ENCODE measurements at places on chromosomes 7 and 10.
A peak's percentile ranks its signal among the peaks of the same experiment; 100 is the strongest.

DNA sequence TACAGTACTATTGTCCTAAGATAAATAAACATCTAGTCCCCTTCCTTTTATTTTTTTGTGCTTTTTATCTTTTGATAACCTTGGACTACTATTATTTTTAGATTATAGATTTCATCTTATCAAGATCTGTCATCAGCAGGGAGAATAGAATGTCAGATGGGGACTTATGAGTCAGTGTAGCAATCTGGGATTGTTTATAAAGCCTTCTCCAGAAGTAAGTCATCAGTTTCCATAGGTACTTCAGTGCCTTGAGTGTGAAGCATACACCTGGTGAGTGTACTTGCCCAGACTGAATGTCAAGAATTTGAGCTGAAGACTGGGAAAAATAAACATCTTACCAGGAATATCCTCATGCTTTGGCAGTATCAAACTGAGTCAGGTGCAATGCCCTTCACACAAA is 2.1 kb downstream of the CASD1 start:
- H3K27me3 ChIP-seq, result no peaks in the 10 kb centered on the region
- peaks cover 49% of the 10 kb centered on the region for H3K4me1 ChIP-seq
- H3K27ac ChIP-seq, result peak overlapping the region; percentile 6
- DNase-seq, result no peak
- H3K4me3 ChIP-seq, result peak overlapping the region; percentile 94

DNA sequence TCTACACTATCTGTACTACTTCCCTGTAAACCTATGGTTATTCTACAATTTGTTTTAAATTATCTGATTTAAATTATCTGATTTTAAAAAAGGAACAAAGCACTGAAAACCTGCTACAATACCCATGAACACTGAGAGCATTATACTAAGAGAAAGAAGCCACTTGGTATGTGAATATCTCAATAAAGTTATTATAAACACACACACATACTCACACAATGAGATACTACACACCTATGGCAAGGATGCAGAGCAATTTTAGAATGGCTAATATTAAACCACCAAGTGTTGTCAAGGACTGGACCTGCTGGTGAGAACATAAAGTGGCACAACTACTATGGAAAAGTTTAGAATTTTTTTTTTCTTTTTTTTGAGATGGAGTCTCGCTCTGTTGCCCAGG is 82.7 kb downstream of the IGF2BP3 start:
- no peaks in the 10 kb centered on the region for H3K4me1 ChIP-seq
- no peak overlapping the region for H3K4me3 ChIP-seq
- DNase-seq, result no peak
- no peaks in the 10 kb centered on the region for H3K36me3 ChIP-seq
- no peaks in the 10 kb centered on the region for H3K27me3 ChIP-seq
- H3K27ac ChIP-seq, result no peak overlapping the region

GRCh38 chr7:34073676-34074075 is 168.3 kb downstream of the BMPER start:
- no peaks in the 10 kb centered on the region for H3K27me3 ChIP-seq
- no peaks in the 10 kb centered on the region for H3K36me3 ChIP-seq
- H3K4me3 ChIP-seq, result no peak overlapping the region

GRCh38 chr10:128062331-128062880 is 63.8 kb downstream of the MKI67 start:
- peak; percentile 40 for DNase-seq
- H3K36me3 ChIP-seq, result peaks cover 51% of the 10 kb centered on the region
- peaks cover 44% of the 10 kb centered on the region for H3K4me1 ChIP-seq
- H3K4me3 ChIP-seq, result no peak overlapping the region

DNA sequence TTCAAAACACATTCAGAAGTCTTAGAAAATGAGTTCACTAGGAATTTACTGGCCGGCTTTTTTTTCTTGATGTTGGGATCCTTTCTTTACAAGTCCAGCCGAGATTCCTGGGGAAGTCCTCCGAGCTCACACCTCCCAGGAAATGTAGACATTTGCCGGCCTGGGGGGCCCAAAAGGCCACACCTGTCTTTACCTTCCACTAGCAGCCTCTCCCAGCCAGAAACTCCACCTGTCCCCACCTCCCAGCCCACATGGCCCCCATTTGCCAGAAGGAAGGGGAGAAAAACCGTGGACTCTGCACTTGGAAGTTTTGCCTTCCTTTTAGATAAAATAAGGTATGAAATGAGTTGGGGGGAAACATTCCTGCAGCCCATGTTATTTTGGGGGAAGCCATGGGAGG is 27.6 kb upstream of the EMX2 start:
- H3K27me3 ChIP-seq, result peaks cover 6% of the 10 kb centered on the region
- H3K4me1 ChIP-seq, result no peaks in the 10 kb centered on the region
- no peak overlapping the region for H3K27ac ChIP-seq
- H3K4me3 ChIP-seq, result no peak overlapping the region
- H3K36me3 ChIP-seq, result no peaks in the 10 kb centered on the region
- DNase-seq, result no peak

GRCh38 chr10:71090801-71091200 is 121.6 kb upstream of the UNC5B start:
- H3K27me3 ChIP-seq, result no peaks in the 10 kb centered on the region
- no peak for DNase-seq
- no peak overlapping the region for H3K4me3 ChIP-seq
- no peak overlapping the region for H3K27ac ChIP-seq
- H3K4me1 ChIP-seq, result no peaks in the 10 kb centered on the region

DNA sequence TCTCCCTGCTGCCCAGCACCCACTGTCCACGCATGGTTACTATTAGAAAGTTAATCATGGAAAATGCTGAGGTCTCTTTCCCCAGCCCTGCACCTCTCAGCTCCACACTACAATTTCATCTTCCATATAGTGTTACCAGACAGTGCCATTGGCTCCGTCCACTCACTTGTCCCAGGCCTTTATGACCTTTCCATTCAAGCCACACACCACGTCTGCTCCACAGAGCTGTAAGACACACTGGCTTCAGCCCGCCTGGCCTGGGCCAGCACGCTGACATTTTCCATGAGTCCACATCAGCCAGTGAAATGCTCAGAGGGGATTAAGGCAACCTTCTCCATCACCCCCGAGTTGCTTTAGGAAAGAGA is 118.7 kb downstream of the KCNMA1 start:
- no peak overlapping the region for H3K4me3 ChIP-seq
- DNase-seq, result no peak
- no peaks in the 10 kb centered on the region for H3K4me1 ChIP-seq

- no peak for DNase-seq
- peaks cover 23% of the 10 kb centered on the region for H3K36me3 ChIP-seq
- H3K27ac ChIP-seq, result no peak overlapping the region
Observed at GRCh38 chr10:79152423-79152817, 83.7 kb downstream of the ZMIZ1 start.

DNA sequence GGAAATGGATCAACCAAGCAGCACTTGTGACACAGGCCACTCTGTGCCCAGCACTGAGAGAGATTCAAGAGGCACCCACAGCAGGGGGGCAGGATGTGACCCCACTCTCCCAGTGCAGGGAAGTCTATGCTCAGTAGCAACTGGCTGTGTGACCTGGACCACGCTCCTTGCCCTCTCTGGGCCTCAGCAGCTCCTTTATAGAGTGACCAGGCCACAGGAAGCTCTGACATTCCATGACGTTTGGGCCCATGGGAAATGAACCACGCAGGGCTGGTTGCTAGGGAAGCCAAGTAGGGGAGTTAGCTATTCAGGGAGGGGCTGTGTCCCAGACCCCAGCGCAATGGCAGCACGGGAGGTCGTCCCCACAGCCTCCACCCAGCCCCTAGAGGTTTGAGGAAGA is 232.6 kb downstream of the USP6NL start:
- no peaks in the 10 kb centered on the region for H3K27me3 ChIP-seq
- H3K27ac ChIP-seq, result no peak overlapping the region
- H3K36me3 ChIP-seq, result no peaks in the 10 kb centered on the region

DNA sequence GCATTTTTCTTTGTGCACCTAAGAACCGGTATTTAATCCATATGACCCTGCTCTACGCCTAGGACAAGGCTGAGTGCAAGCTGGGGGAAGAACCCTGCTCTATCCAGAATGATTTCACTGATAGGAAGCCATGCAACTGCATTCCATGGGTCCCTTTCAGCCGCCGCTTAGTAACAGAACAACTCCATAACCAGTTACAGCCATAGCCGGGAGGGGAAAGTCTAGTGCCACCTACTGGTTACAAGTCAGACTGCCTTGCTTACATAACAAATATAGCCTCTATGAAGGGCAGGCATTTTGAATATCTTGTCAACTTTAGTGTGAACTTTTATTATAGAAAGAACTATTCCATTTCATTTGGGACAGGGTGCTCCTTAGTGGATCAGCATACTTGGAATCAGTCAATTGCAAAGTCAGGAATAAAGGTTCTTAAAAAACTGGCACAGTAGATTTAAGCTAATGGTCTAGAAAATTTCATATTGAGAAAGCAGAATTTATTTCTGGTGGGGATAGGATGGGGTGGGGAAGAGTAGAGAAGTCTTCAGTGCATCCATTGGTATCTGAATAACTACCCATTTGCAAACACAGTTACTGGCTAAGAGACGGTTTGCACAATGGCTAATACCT is 521.7 kb downstream of the ADRA2A start:
- peak; percentile 47 for DNase-seq
- no peaks in the 10 kb centered on the region for H3K36me3 ChIP-seq
- no peaks in the 10 kb centered on the region for H3K27me3 ChIP-seq
- no peak overlapping the region for H3K4me3 ChIP-seq
- H3K27ac ChIP-seq, result no peak overlapping the region

DNA sequence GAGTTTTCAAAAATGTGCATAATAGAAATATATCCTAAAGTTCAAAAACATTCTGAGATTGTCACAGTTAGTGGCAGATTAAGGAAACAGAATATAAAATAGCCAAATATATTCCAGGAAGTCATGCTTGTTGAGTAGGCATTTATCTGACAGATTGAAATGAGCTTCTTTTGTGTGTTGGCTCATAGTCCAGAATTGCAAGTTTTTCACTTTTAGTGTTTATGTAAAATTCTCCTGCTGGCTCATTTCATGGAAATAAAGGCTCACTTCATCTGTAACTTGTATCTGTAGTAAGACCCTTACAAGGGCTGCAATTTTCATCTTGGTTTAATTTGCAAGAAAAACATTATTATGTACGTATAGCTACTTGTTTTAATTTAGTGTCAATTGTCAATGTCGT is 93.5 kb downstream of the MCU start:
- no peak for DNase-seq
- H3K4me3 ChIP-seq, result no peak overlapping the region
- no peaks in the 10 kb centered on the region for H3K36me3 ChIP-seq
- no peaks in the 10 kb centered on the region for H3K4me1 ChIP-seq
- H3K27ac ChIP-seq, result no peak overlapping the region

DNA sequence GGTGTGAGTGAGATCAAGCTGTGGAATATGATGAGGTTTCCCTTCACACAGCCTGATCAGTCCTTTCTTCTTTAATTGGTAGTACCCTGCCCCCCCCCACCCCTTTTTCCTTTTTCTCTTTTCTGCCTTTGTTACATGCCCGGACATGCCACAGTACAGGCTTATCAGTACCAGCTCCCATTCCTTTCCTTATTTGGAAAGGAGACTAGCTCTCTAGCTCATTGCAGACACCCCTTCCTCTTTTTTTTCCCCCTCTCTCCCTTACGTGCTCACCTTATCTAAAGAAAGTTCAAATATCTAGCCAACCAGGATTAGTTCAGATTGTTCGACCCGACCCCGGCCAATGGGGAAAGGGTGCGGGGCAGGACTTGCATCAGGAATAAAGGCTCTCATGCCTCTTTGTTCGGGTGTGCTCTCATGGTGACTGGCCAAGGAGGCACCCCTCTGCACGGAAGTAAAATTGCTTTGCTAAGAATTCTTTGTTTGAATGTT is 230.4 kb downstream of the ACTR3B start:
- H3K27me3 ChIP-seq, result no peaks in the 10 kb centered on the region
- no peak overlapping the region for H3K4me3 ChIP-seq
- no peak for DNase-seq
- H3K36me3 ChIP-seq, result no peaks in the 10 kb centered on the region
- H3K4me1 ChIP-seq, result no peaks in the 10 kb centered on the region
- H3K27ac ChIP-seq, result no peak overlapping the region

DNA sequence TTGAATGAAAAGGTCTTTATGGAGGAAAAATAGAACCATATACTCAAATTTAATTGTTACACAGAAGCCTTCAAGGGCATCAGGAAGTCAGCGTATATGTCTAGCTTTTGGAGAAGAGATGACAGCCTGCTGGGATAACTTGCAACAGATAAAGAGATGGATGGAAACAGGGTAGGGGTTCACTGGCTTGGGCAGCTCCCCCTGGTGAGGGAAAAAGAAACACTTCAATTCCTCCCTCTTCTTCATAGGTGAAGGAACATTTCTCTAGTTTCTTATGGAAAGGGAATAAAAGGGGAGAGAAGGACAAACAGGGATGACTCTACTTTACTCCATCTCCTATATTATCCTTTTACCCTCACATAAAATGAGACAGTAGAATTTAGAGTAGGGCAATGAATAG is 635.7 kb downstream of the PHTF2 start:
- H3K27ac ChIP-seq, result no peak overlapping the region
- no peaks in the 10 kb centered on the region for H3K36me3 ChIP-seq
- no peak for DNase-seq
- H3K4me1 ChIP-seq, result no peaks in the 10 kb centered on the region
- H3K4me3 ChIP-seq, result no peak overlapping the region

DNA sequence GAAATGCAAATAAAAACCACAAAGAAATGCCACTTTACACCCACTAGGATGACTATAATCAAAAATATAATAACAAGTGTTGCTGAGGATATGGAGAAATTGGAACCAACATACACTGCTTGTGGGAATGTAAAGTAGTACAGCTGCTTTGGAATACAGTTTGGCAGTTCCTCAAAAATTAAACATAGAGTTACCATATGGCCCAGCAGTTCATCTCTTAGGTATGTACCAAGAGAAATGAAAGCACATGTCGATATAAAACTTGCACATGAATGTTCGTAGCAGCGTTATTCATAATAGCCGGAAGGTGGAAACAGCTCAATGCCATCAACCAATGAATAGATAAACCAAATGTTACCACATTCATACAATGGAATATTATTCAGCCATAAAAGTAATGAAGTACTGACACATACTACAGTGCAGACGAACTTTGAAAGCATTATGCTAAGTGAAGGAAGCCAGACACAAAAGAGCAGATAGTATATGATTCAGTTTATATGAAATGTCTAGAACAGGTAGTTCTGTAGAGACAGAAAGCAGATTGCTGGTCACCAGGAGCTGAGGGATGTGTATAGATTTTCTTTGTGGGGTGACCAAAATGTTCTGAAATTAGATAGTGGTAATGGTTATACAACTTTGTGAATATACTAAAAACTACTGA is 12.4 kb downstream of the BCAP29 start:
- no peaks in the 10 kb centered on the region for H3K27me3 ChIP-seq
- DNase-seq, result no peak
- no peak overlapping the region for H3K27ac ChIP-seq
- no peak overlapping the region for H3K4me3 ChIP-seq
- peaks cover 21% of the 10 kb centered on the region for H3K36me3 ChIP-seq

DNA sequence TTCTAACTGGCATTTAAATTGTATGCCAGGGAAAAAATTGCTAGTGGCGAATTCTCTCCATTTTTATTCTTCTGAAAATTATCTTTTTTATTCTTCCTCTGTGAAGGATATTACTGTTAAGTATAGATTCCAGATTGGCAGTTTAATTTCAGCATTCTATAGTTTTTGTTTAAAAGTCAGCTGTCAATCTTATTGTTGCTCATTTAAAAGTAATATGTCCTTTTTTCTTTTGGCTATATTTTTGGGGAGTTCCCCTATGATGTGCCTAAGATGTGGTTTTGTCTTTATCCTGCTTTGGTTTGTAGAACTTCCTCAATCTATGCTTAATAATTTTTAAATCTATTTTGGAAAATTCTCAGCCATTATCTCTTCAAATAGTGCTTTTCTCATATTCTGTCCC is 135.9 kb downstream of the ARHGAP12 start:
- no peak for DNase-seq
- no peak overlapping the region for H3K4me3 ChIP-seq
- H3K27me3 ChIP-seq, result no peaks in the 10 kb centered on the region

- H3K27ac ChIP-seq, result no peak overlapping the region
- DNase-seq, result no peak
- H3K27me3 ChIP-seq, result no peaks in the 10 kb centered on the region
- H3K36me3 ChIP-seq, result no peaks in the 10 kb centered on the region
- H3K4me1 ChIP-seq, result no peaks in the 10 kb centered on the region
Observed at GRCh38 chr10:20870834-20871233, 26.3 kb downstream of the NEBL start.

Data from DND-41 (cell line).